Keratinocyte (primary cell): ENCODE measurements at places on chromosomes 5 and 9.
A peak's percentile ranks its signal among the peaks of the same experiment; 100 is the strongest.

DNA sequence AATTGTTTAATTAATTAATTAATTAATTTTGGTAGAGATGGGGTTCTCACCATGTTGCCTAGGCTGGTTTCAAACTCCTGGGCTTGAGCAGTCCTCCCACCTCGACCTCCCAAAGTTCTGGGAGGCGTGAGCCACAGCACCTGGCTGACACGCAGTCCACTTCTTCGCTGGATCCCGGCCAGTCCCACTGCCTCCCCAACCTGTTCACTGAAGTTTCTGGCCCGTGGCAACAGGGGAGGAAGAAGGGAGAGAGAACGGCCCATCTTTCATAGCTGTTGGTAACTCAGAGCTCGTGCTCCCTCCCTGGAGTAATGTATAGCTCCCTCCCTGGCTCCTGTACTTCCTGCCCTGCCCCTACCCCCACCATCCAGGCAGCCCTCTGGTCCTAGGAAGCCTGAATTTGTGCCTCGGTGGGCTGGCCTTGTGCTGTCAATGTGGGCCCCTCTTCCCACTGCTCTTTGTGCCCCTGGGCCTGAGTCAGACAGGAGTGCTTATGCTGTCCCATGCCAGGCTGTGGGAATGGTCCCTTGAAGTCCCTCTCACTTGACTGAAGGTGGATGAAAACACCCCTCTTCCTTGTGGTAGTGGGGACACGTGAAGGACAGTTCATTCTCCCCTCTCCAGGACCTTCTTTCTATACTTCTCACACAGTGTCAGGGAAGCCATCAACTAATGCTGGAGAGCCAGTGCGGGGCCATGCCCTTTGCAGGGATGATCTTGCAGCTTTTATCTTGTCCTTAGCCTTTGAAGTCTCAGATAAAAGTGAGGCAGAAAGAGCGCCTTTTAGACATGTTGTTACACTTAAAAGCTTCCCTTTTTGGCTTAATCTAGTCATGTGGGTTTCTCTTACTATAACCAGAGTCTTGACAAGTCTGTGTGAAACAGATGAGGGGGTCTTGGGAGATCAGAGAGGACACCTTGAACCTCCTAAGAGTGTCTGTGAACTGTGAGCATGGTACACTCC lies 38.1 kb downstream of the ANGPTL2 start:
- no peak for DNase-seq

DNA sequence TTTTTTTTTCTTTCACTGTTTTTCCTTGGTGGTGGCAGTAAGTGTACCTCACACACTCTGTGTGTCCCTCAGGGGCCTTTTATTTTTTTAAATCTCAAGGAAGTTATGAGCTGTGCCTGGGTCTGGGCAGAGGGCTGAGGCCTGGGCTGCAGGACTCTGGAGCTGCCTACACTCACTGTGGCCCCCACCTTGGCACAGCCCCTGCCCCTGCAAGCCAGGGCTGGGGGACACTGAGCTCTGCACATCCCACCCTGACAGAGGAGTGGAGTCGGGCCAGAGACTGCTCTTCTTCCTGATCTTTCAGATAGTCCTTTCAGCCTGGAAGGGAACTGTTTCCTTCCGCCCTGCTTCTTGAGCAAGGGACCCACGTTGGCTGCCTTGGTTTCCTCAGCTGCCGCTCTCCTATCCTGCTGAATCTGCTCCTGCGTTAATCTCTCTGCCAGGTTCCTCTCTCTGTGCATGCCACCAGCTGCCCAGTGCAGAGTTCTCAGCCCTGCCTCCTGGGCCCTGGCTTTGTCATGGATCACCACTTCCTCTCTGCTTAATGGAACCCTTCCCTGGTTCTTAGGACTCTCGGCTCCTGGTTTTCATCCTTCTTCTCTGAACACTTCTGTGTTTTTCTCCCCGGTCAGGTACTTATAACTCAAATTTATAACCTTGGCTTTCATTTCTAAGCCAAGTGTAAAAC lies 502.3 kb downstream of the DIRAS2 start:
- no peak for DNase-seq

GRCh38 chr9:126806336-126806735 lies 1.5 kb downstream of the ZBTB43 start:
- no peak for DNase-seq

DNA sequence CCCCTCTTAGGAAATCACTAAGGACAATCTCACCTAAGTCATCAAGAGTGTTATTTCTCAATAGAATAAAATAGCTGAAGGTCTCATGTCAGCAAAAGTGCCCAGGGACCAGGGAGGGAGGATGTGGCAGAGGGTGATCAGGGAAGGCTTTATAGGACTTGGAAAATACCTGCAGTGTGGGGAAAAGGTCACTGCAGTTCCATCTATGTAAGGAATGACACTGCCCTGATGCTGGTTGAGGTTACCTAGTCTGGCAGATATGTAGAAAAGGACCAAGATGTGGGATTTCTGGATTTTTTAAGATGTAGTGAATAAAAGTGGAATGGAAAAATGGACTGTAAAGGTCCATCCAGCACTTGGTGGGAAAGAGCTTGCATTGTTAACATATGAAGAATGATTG lies 18.3 kb downstream of the PRDM9 start:
- DNase-seq: no peak

DNA sequence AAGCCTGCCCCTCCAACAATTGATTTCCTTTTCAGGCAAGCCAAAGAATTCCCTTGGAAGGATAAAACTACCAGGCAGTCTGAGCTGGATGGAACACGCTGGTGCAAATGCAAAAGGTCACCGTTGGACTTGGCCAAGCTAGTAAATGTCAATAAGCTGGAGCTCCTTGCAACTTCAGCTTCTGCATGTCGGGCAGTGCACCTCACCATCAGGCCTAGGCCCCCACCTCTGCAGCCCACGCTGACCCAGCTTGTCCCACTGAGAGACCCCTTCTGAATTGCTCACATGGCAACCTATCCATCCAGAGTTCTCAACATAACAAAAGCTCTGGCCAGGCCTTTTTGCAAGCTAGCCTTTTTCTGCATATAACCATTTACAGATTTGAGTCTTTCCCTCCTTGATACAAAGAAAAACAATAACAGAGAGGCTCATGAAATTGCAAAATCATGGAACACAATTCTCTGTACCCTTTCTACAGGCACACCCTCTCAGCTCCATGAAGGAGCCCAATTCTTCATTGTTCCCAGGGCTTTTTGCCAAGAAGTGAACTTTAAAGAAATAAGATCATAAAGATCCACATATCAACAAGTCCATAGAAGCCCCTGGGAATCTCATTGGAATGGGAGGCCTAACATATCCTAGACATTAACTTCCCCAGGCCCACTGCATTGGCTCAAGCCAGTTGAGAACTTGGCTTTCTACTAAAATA lies 123.9 kb upstream of the SLIT3 start:
- no peak for DNase-seq

- DNase-seq: no peak
Observed at GRCh38 chr5:175842951-175843793, 28.2 kb upstream of the CPLX2 start.

DNA sequence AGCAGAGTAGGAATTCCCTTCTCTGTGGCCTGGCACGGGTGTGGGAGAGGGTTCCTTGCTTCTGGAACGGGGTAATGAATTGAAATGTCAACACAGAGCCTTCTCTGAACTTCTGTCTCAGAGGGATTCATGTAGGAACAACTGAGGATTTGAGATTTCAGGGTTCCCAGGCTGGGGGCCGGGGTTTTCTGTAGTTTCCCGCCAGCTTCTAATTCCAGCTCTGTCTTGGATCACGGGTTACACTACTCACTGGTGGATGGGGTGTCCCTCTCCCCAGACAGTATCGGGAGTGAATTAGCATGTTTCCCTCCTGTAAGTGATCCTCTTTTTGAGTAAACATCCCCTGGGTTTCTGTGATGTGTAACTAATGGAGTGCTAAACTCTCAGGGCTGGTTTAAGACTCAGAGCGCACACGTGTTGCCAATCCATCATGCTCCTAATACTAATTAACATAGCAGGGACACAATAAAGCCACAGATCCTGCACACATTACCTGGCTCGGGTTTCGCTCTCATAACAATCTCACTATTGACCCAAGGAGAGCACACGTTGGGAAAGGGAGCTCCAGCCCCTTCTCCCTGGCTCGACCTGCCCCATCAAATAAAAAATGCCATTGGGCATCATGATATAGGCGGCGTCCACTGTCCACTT lies 18.1 kb upstream of the DMRT2 start:
- DNase-seq: no peak

DNA sequence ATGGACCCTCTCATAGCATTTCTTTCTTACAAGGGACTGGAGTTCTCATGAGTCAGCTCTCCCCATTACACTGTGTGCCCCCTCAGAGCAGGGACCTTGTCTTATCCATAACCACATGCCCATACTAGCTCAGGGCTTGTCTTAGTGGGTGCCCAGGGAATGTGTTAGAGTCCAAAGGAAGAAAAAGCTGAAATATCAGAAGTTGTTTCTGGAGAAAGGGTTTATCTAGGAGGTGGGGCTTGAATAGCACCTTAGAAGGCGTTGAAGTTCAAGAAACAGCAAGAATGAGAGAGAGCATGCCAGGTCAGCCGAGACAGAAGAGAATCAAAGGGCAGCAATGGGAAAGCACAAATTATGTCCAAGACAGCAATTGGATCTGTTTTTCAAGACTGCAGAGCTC lies 109.4 kb downstream of the TTLL11 start:
- no peak for DNase-seq

- DNase-seq: no peak
Observed at GRCh38 chr5:74977471-74977870, 74.9 kb downstream of the GCNT4 start.

DNA sequence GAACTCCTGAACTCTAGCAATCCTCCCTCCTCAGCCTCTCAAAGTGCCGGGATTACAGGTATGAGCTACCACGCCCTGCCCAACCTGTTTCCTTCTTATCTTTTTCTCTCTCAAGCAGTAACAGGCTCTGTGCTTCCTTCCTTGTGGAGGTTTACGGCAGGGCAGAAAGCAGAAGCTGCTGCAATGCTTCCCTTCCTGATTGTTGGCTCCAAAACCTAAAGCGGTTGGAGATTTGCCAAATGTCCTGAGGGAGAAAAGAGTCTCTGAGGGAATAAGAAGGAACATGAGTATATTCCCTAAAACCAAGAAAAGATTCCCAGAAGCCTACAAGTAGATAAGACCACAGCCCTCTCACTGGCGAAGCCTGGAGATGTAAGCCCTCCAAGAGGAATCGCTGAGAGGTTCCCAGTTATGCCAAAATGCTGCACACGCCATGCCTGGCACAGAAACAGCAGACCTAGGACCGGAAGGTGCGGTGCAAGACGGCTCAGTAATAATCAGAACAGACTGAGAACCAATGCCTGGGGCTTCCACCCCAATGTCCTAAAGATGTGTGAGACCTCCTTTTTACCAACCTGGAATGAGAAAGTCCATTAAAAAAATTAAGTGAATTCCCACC lies 73.2 kb downstream of the APTX start:
- DNase-seq: peak; percentile 76

GRCh38 chr5:10328323-10328722 lies 20.6 kb upstream of the CMBL start:
- no peak for DNase-seq

DNA sequence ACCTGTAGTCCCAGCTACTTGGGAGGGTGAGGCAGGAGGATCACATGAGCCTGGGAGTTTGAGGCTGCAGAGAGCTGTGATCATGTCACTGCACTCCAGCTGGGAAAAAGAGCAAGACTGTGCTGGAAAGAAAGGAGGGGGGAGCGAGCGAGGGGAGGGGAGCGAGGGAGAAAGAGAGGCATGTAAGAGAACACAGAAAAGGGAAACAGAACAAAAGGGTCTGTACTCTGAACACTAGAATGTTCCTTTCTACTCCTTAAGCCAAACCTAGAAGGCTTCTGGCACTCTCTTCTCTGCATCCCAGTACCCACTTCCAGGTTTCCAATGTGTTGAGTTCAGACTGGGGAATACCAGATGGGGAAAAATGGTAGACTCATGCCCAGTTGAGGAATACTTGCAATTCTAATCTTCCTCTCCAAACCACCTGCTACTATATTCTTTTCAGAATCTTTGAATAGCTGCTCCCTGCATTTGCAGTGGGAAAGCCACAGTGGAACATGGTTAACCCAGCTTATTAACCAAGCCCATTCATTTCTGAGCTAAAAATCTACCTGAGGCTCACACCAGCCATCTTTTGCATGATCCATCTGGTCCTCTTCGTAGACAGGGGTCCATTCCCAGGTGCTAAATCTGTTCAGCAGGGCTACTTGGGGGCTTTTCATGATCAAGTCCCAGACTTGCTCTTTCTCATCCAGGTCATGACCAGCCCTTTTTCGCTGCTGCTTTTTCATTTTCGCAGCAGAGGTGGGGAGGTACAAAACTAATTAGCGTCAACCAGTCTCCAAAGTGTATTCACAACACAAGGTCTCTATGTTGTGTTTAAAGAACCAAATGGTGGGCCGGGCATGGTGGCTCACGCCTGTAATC lies 34.9 kb downstream of the SEMA4D start:
- DNase-seq: no peak

DNA sequence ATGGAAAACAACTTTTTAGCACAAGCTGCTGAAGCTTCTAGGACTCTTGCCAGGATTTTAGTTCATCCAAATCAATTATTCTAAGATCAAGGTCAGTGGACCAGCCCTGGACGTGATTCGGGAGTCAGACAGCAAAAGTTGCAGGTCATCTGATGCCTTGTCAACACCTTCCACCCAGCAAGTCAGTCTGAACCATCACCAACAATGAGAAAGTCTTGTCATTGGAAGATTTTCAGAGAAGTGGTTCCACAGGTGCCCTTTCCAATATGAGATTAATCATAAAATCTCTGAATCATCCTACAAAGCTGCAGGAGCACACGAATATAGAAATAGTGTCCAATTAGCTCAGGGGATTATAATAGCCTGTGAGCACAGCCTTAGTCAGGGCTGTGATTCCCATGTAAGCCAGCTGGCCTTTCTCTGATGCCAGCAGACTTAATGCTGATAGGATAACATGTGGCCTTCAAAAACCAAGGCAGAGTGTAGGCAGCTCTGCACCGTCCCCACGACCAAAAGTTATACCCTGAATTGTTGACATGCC lies 445.0 kb upstream of the TRPC7 start:
- peak; percentile 9 for DNase-seq

GRCh38 chr5:170751631-170752030 lies 31.9 kb upstream of the GABRP start:
- no peak for DNase-seq

GRCh38 chr5:78661044-78661443 lies 12.5 kb upstream of the LHFPL2 start:
- DNase-seq: no peak

DNA sequence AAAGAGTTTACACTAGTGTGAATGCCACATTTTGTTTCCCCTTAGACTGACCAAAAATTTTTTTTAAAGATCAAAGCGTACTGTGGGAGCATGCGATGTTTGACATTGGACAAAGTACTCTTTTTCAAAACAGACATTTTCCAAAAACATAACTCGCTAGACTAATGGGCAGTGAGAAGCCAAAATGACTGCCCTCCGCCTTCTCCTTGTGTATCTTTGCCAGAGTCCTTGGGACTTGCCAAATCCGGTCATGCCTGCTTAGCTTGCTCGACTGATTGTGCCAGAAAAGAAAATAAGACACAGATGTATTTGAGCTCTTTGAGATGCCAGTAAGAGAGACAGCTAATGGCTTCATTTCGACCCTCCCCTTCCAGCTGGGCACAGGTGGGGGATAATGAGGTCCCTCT lies 157.5 kb downstream of the MAPKAP1 start:
- DNase-seq: no peak

- no peak for DNase-seq
Observed at GRCh38 chr9:112248722-112249121, 73.6 kb upstream of the SUSD1 start.
